Panc1 (cell line): ENCODE measurements at places on chromosomes 12 and 14.

DNA sequence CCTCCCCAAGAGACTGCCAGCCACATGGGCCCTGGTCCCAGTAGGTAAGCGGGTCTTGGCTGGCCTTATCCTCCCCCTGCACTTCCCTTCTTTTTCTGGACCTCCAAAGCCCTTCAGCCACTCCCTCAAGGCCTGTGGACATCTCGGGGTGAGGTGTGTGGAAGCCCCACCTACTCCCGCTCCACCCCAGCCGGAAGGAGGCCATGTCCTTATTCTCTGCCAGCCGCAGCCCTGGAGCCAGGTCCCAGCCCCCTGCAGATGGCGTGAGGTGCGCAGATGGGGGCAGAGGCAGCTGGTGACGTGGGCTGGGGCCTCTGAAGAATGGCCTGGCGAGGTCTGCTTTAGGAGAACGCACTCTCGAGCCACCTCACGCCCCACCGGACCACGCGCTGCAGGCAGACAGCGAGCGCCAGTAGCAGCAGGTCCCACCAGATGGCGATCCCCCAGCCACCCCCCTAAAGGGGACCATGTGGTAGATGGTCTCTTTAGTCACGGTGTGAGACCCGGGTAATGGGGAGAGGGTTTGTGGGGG is 167.1 kb downstream of the TSPAN9 start:
- no peak for DNase-seq

DNA sequence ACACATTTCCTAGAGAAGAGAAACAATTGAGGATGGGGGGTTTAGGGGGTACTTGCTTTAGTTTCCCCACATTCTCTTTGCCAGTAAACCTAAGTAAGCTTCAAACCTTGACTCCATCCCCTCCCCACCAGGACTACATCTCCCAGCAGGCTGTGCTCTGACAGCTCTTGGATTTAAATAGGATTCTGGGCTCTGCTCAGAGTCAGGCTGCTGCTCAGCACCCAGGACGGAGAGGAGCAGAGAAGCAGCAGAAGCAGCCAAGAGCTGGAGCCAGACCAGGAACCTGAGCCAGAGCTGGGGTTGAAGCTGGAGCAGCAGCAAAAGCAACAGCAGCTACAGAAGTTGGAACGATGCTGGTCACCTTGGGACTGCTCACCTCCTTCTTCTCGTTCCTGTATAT is 20.6 kb downstream of the RDH12 start:
- DNase-seq = no peak

- no peak for DNase-seq
These were observed 180.7 kb downstream of the PHLDA1 start for GRCh38 chr12:75850721-75851462.

DNA sequence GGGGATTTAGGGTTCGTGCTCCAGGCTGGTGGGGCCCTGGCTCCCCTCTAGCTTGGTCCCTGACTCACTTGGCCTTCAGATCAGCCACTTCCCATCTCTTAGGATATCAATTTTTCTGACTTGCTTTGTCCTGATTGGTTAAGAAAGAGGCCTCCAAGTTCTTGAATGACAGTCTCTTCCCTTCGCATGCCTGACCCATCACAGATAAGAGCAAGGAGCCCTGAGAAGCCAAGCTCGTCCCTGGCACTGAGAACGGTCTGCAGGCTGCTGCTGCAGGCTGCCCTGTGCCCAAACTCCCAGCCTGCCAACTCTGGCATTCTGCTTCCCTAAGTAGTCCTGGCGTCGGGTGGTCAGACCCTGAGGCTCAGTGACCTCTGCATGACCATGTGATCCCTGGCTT is 794 bp upstream of the LRTM2 start:
- DNase-seq = no peak

- no peak for DNase-seq
These were observed 1.1 kb downstream of the TSPAN9 start for GRCh38 chr12:3078086-3078820.

DNA sequence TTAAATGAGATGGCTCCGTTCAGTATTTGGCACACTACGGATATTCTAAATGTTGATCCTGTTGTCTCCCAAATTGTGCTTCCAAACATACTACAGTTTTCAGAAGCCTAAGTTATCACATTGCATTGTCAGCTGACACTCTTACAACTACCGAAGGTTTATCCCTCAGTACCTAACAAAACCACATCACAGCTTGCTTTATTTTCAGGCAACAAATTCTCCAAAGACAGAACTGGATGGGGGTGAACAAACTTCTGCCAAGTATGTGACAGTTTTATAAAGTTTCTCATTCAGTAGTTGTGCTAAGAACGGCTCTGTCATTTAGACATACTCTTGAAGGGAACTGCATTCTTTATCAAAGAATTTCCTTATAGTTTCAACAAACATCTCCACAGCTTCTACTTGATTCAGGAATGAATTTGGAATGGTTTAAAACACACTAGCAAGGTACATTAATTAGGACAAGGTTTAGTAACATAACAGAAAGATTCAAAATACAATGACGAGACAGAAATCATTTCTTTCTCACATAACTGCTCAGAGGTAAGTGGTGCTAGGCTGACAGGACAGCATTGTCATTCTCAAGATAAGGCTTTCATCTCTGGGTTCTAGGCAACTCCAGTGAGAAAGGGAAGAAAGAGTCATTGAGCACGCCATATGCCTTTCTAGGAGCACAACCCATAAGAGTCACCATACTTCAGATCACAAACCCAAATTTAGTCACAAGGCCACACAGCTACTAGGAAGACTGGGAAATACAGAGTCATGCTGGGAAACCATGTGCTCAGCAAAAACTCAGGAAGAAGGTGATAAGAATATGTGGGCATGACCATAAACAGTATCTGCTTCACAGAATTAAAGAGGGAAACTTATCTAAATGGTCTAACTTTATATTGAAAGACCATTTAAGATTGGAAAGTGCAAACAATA is 100.7 kb downstream of the DUSP6 start:
- DNase-seq = no peak

DNA sequence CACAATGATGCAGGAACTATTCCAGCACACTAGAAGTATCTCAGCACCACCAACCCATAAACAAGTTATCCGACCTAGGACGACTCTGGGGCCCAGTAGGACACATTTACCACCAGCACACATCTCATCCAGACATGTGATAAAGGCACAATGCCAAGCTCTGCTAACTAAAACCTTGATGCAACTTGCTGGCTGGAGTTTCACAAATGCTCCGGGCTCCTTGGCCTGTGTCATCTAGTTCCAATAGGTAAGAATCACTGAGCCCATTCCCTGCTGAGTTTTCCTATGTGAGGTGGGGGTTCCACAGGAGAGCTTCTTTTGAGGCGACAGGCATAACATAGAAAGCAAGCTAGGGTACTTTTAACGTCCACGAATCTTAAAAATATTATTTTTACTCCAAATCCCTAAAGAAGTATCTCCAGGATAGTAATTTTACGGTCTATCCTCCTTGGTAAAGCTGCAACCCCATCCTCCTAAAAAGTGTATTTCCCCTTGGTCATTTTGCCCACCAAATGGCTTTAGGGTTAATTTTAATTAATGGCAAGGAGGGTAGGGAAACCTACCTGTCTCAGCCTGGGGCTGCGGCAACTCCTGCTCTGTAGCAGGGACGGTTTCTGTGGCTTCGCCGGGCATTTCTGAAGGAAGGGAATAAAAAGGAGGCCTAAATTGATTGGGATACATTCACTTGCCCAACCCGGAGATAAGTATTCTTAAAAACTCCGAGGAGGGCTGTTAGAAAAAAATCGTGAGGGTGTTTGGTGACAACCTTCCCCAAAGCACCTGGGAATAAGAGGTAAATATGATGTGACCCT is 1.0 kb downstream of the NACA start:
- DNase-seq = no peak

- DNase-seq = no peak
These were observed 109.4 kb downstream of the ARF6 start for GRCh38 chr14:50001999-50002925.

GRCh38 chr12:15662983-15663659 is 126.1 kb downstream of the EPS8 start:
- no peak for DNase-seq

DNA sequence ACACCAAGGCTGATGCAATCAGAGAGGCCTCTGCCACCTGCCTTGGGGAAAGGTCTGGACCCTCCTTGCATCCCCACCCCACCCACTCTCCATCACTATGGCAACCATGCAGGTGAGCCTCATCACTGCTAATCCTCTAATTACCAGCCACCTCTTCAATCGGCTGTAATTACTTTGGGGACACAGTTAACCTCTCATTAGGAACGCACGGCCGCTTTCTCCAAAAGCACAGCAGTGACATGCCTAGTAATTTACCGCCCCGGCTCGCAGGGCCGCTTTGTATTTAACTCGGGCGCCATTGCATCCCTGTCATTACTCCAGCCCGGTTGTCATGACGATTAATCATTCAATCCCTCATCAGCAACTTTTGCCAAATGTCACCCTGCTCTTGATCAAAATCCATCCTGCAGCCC is 36.3 kb upstream of the FAM222A start:
- DNase-seq = no peak

DNA sequence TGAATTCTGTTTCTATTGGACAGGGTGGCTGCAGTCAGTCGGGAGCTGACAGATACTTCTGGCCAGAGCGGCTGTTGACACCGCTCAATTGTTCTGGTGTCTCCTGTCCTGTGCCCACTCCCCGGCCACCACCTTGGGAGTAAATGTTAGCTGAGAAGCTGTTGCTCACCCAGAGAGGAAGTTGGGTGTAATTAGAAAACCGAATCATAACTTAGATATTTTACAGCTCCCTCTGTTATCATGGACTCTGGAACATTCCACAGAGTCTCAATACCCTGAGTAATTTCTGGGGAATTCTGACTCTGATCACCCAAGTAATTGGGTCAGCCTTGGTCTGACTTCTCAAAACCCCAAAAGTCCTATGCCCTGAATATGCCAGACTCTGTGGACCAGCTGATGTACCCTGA is 58.3 kb upstream of the RFLNA start:
- no peak for DNase-seq

- no peak for DNase-seq
These were observed 26.5 kb upstream of the PLD4 start for GRCh38 chr14:104898195-104898558.

DNA sequence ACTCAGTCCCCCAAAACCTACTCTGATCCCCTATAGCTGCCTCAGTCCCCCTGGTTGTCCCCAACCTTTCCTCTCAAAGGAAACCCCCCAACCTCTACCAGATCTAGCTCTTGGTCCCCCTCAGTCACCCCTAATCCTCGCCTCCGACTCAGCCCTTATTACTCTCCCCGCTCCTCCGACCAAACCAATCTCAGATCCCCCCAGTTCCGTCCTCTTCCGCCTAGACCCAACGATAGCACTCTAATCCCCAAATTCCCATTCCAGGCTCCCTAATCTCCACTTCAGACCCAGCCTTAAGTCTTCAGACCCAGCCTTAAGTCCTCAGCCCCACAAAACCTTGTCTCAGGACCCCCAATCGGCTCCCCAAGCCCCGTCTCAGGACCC is 612 bp downstream of the VPS37B start:
- DNase-seq = no peak

DNA sequence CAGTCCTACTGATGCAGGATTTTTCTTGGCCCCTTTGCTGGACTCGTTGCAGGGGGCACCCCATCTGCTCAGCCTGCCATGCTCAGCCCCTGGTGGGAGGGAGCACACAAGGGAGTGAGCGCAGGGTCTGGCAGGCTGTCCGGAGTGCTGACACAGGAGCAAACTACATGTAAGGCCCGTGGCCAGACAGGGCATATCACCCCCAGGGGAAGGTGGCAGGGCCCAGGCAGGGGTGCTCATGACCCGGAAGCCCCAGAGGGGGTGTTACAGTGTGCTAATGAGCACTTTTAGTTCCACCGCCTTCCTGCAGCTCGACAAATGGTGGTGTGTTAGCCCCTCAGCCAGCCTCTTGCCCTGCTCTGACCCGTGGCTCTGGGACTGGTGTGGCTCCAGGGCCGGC is 645.6 kb upstream of the TMEM132C start:
- DNase-seq = no peak

GRCh38 chr12:127294651-127295210 is 972.2 kb upstream of the TMEM132C start:
- DNase-seq = no peak

DNA sequence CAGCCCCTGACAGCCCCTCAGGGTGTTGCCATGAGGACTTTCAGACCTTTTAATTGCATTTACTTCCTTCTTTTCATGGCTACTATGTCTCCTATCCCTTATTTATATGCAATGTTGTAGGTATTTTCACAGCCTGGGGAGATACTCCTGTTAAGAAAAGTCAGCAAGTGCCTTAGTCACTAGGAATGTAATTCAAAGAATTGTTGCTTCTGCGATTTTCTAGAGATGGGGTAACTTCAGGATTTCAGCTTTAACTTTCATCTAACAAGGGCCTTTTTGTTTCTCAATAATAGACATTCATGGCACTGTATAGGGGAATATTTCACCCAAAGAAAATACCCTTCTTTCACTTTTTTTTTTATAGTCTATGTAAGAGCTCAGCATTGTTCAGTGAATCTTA is 533.3 kb upstream of the MIS18BP1 start:
- DNase-seq = no peak

DNA sequence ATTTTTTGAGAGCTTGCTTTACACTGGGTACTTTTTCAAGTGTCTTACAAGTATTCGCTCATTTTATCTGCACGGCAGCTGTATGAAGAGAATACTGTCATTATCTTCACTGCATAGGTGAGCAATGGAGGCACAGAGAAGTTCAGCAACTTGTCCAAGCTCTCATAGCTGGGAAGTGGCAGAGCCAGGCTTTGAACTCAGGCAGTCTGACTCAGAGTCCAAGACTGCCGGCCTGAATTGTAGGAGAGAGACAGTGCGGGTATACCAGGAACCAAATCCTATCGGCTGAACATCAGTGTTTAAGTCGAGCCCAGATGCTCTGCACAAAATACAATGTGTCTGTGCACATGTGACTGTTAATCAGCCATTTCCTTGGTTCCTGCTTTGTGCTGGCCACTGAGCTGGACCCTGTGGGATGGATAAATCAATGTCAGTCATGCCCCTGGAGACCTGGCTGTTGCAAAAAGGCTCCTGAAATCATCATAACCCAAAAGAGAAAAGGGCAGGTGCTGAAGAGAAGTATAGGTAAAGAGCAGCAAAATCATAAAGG is 474.6 kb downstream of the DPF3 start:
- DNase-seq = no peak

DNA sequence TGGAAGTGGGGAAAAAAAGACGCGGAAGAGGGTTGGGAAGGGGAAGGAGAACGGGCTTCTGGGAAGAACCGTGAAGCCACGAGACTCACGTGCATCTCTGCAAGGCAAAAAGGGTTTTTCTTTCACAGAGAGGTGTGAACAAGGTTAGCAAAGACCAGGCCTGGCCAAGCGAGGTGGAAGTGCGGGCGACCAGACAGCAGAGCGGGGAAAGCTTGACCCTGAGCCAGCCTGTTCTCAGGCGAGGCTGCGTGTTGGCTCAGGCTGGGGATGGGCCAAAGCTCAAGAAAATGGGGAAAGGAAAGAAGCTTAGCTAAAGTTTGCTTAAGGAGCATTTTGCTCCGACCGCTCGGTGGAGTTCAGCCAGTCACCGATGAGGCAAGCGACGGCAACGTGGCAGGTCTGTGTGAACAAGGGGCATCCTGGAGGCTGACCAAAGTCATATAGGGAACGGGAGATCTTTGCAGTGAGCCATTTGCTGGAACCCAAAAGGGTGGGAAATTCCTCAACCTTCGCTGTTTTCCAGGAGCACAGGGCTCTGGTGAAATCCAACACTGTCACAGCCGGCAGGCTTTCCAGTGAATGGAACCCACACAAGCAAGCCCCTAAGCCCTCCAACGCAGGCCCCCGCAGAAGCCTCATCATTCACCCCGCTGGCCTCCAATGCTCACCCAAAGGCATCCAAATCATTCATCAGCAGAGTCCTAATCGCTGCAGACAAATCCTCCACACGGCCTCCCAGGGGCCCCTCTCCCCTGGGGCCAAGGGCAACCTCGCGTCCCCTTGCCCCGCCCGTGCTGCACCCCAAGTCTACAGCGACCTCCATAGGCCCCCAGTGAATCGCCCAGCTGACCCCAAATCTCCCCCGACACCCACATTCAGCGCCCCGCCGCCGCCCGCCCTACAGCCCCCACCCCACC is 754 bp downstream of the ZNF605 start:
- DNase-seq = peak; percentile 8
